ENCODE measurements at places on chromosomes 7 and 10.

GRCh38 chr7:80918909-80919721, at the start of gene SEMA3C:
Gene SEMA3C (minus strand): TSS chr7:80919051. CDS start chr7:80916781, 2,270 bp downstream.
- no peak for DNase-seq

DNA sequence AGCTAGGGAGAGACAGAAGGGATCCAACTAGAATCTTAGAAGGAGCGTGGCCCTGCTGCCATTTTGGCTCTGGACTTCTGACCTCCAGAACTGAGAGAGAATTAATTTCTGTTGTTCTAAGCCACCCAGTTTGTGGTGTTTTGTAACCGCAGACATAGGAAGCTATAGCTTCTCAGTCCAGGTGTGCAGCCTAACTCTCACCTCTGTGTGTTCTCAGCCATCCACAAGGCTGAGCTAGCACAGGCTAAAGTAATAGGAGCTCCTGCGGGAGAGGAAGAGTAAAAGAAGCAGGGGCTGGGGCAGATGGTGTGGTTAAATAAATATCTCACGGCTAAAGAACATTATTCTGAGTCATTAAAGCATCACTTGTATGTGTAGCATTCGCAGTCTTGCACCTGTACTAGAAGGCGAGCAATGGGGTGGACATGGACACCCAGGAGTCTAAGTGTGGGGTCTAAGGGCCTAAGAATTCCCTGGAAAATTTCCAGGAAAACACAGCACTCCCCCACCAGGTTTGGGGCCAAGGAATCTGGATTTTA, 94.1 kb downstream of the AOAH start:
- DNase-seq, result no peak

- no peak for DNase-seq
Measured at GRCh38 chr10:78772986-78773530, 295.7 kb upstream of the ZMIZ1 start.

DNA sequence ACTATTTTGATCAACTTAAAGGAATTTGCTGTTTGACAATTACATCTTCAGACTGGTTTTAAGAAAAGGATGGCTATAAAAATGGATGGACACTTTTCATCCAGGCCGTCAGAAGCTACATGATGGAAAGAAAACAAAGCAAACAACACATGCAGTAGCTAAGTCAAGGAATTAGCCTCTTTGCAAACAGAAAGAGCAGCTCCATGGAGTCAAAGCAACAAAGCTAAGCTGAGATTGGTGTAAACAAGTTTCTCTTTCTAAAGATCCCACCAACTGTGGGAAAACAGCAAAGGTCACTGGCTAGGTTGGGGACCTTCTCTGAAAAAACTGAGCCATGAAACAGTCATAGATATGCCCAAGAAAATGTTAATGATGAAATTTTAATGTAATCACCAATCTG, 98.9 kb downstream of the RNF133 start:
- no peak for DNase-seq

GRCh38 chr7:29318853-29319718, 124.5 kb downstream of the CHN2 start:
- no peak for DNase-seq

DNA sequence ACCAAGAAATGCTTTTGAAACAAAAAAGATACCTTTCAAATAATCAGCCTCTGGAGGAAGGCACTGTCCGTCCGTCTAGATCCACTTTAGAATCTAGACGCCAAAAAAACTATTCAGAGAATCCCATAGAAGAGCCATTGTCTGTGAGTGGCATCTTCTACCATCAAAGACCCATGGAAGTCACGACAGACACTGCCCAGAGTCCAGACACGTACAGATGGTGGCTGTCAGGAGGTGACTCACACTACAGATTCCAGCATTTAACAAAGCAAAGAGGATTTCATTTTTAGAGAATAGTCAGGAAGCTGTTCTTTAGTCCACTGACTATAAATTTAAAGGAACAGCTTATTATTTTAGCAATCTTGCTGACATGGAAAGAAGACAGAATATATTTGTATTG, 11.7 kb downstream of the C1QL3 start:
- DNase-seq, result no peak

- DNase-seq, result no peak
Measured at GRCh38 chr7:29194594-29195427, at the start of gene CHN2. Gene CHN2 (plus strand): TSS chr7:29194775.

DNA sequence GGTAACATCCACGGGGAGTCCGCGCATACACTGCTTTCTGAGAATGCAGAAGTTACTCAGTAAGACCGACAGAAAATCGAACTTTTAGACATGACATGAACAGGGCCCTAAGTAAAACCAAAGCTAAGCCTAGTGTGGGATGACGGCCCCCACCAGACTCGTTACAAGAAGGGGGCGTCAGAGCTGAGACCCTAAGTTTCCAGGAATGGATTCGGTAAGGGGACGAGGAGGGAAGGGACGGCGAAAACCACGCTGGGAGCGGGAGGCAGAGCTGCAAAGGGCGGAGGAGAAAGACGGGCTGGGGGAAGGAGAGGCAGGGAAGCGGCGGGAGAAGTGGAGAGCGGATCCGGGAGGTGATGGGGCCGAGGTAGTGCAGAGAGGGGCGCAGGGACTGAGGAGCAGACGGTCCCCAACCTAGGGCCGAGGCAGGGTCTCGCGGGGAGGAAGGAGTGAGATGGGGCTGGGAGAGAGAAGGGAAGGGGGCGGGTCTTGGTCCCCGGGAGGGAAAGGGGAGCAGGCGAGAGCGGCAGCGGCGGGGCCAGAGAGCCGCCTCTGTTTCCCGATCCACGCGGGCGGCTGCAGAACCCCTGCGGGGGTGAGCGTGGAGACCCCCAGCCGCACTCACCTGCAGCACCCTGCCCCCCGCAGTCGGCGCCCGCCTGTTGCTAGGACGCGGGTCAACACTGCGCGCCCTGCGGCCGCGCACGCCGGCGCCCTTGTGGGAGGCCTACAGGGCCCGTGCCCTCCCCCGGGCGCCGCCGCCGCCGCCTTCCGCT, 513 bp downstream of the ODAD2 start:
- no peak for DNase-seq

DNA sequence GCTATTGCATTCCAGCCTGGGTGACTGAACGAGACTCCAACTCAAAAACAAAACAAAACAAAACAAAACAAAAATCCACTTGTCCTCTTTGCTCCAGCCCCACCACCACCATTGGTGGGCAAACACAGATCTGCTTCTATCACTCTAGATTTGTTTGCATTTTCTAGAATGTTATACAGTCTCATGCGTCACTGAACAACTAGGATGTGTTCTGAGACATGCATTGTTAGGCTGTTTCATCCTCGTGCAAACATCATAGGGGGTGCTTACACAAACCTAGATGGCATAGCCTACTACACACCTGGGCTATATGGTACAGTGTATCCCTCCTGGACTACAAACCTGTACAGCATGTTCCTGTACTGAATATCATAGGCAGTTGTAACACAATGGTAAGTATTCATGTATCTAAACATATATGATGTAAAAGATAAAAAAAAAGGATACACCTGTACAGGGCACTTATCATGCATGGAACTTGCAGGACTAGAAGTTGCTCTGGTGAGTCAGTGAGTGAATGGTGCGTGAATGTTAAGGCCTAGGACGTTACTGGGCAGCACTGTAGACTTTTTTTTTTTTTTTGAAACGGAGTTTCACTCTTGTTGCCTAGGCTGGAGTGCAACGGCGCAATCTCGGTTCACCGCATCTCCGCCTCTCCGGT, 45.3 kb downstream of the BTBD16 start:
- DNase-seq, result no peak

GRCh38 chr10:120460776-120461175, 3.7 kb downstream of the PLPP4 start:
- no peak for DNase-seq

DNA sequence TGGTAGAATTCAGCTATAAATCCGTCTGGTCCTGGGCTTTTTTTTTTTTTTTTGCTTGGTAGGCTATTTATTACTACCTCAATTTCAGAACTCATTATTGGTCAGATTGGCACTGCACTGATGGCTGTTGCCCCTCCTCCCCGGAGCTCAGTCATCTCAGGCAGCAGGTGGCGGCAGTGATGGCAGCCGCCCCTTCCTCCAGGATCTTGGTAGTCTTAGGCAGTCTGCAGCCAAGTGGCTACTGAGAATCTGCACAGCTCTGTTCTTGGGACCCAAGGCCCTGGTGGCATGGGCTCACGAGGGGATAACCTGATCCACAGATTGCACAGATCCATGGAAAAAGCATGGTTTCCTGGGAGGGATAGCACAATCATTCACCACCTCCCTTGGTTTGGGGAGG, 77.9 kb downstream of the GPR85 start:
- DNase-seq, result no peak

DNA sequence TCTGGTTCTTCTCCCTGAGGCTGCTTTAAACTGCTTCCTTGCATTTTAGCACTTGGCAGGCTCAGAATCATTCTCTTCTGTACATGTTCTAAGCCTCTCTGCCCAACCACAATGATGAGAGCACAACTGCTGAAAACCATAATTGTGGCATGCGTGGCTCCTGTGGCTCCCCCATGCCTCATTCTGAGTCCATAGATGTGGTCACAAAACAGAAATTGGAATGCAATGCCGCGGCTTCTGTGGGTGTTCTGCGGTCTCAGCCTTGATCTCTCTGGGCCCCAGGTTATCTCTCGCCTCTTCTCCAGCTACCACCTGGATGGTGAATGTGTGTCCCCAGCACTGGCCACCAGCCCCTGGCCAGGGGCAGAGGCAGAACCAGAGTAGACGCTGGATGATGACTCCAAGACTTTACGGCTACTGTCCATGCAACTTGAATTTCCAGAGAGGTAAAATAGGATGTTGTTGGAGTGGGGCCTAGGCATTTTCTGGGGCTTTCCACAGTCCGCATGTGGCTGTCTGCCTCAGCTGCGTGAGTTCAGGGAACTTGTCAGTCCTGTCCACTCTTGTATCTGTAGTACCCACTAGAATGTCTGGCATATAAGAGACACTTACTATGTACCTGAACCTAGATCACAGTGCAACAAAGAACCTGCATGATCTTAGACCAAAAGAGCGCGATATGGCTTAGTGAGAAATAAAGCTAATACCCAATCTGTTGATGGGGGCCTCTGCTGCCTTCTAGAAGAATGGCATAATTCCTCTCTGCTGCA, 52.4 kb upstream of the ADRB1 start:
- no peak for DNase-seq

- DNase-seq, result no peak
Measured at GRCh38 chr7:137873524-137873923, 26.8 kb upstream of the DGKI start.
